Dermis microvascular lymphatic vessel endothelial cell (primary cell): ENCODE measurements at places on chromosomes 1 and 21. TPM values are rescaled to one million over a fixed set of nuclear protein-coding genes. Genes with fewer than 3 reads are reported as not detected.

Gene CTTNBP2NL
- 13.0 and 20.9 TPM in 2 replicates for total RNA-seq

Gene NMNAT1
- 12.4 and 15.4 TPM in 2 replicates for total RNA-seq

Gene DNAH14
- 3.7 and 4.6 TPM in 2 replicates for total RNA-seq

Gene TMEM269
- total RNA-seq: under 0.01 TPM in 1 of 2 replicates, not detected in the other

Gene S100A7A
- total RNA-seq: not detected in 2 replicates

Gene TINAGL1
- total RNA-seq: 273 and 289 TPM in 2 replicates

Gene SPSB1
- total RNA-seq: 26.4 and 68.9 TPM in 2 replicates

Gene RPTN
- not detected in 2 replicates for total RNA-seq

Gene C2CD4D
- total RNA-seq: 0.13 and 0.25 TPM in 2 replicates

Gene CFAP74
- not detected in 2 replicates for total RNA-seq

Gene B3GALT2
- 1.5 and 3.7 TPM in 2 replicates for total RNA-seq

Gene LPAR3
- total RNA-seq: under 0.01 TPM in 1 of 2 replicates, not detected in the other

Gene DDI2
- 13.0 and 20.1 TPM in 2 replicates for total RNA-seq
